Central memory CD8-positive, alpha-beta T cell (primary cell): ENCODE measurements at places on chromosomes 11 and 22.

DNA sequence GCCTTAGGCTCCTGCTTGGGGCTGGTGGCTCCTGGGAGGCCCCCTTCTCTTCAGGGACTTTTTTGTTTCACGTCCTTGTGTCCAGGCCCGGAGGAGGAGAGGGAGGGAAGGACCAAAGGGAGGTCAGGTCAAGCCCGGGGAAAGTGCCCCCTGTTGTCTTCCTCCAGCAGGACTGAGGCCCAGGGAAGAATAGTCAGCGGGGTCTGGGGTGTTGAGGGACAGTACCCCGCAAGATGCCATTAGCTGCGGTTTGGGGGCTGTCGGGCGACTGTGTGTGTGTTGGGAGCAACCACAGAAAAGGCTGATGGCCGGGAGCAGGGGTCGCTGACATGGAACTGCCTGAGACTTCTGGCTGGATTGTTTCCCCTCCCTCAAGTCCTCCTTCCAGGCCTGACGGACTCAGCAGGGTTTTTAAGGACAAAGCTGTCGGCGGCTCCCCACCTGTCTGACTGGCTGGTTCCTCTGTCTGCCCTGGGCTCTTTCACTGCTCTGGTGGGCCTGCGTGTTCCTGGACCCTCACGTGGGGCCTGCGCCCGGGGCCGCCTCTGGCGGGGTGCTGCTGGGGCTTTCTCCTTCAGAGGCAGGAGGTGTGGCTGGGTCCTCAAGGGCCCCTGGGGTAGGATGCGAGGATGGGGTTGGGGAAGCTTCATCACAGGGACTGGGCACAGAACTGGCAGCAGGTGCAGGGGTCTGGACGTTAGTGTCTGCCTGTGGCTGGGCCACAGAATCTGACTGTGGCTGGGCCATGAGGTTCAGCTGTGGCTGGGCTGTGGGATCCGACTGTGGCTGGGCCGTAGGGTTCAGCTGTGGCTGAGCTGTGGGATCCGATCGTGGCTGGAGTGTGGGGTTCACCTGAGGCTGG is 1.5 kb downstream of the GPR152 start:
- DNase-seq, result no peak

GRCh38 chr11:32033491-32033890 is 57.4 kb upstream of the RCN1 start:
- no peak for DNase-seq

DNA sequence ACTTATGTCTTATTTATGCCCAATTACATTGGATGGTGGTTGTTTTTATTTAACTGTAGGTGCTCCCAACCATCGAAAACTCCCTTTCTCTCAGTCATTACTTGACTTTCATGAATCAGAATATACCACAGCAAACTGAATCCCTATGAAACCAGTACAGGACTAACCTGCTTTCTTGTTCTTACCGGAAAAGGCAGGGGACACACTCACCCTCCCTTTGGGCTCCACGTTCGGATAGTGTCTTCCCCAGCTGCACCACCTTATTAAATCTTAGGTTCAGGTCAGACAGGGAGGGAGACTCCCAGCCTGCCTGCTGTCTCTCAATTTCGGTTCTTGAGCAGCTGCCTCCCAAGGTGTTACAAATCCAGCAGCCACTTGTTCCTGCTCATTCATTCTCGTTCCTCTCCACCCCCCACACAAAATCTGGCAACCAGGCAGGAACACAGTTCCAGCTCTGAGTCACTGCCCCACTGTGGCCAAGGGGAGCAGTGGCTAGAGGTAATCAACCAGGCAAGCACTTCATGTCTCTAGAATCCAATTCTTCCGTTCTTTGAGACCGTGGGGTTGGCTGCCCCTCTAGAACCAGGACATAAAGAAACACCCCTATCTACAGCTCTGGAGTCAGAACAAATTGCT is 133.0 kb downstream of the PLEKHA7 start:
- DNase-seq, result no peak

- no peak for DNase-seq
These were observed 54.7 kb upstream of the SLC6A5 start for GRCh38 chr11:20544603-20545237.

- DNase-seq, result no peak
These were observed 680.9 kb upstream of the ANO5 start for GRCh38 chr11:21511835-21512440.

GRCh38 chr22:44368611-44369292 is 56.0 kb upstream of the SHISAL1 start:
- no peak for DNase-seq

DNA sequence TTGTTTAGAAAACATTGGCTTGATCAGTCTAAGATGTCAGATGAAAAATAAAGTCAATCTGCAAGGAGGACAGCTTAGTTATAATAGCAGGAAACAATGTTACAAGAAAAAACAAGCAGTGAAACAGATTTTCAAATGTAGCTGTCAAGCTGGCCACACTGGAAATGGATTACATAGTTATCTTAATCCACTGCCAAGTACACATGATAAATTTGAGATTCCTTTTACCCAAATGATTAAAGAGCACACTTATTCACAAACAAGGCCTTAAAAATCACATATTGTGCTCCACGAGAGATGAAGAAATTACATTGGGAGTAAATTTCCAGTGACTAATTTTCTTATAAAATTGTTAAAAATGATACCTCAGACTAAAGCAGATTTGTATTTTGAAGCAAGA is 17.5 kb upstream of the ESAM start:
- no peak for DNase-seq

DNA sequence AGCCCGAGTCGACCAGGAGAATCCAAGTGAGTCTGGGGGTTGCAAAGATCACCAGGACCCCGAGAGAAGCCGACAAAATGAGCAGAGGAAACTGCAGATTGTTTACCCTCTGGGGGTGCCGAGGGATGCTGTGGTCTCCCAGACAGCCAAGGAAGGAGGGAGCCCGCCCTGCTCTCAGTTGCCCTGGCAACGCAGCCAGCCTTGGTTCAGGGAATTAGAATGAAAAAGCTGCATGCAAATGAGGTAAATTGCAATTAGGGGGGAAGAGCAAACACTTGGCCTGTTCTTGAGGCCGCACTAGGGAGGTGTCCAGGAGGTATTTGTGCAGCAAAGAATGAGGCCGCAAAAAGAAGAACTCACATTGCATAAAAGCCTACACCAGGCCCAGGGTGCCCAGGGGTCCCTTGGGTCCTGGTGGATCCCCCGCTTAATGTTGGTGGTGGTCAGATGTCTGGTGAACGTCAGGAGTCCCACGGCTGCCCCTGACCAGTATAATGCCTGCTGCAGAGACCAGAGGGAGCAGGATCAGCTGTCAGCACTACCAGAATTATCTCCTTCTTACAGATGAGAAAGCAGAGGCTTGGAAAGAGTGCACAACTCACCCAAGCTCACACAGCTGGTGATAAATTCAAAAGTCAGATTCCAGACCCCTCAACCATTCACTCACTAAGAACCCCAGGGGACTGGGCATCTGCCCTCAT is 40.3 kb upstream of the ATXN10 start:
- no peak for DNase-seq

DNA sequence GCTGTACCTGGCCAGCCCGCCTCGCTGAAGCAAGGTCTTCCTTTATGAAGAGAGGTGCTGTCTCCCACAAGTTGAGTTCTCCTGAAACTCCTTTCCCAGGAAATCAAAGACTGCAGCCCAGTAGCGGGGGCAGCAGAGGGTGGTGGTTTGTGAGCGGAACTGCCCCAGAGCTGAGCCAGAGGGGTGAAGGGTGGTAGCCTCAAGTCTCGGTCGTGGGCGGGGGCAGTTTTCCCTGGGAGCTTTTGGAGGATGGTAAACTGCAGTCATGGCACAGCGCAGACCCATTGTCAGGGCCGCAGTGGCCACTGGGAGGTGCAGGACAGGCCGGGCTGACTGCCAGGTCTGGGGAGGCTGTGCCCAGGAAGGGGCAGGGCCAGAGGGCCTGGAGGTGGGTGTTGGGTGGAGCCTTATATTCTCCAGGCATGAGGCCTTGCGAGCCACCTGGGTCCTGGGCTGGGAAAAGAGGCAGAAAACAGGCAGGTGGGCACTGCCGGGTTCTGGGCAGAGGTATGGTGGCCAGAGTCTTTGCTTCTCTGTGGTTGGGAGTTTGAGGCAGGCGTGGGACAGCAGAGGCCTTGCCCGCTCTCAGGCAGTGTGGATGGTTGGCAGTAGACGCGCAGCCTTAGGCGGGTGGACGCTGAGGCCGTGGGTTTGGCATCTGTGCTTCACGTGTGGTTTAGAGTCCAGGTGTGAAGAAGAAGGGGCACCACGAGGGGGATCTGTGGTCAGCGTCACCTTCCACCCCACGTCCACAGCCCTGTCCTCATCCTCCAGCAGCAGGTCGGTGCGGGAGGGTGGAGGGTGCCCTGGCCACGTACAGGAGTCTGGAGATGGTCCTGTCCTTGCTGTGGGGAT is 1176.4 kb downstream of the BRD1 start:
- no peak for DNase-seq

- DNase-seq, result no peak
These were observed 542.9 kb downstream of the MN1 start for GRCh38 chr22:27258616-27259172.

GRCh38 chr22:41178425-41178975 is 26.6 kb upstream of the L3MBTL2 start:
- DNase-seq, result no peak

DNA sequence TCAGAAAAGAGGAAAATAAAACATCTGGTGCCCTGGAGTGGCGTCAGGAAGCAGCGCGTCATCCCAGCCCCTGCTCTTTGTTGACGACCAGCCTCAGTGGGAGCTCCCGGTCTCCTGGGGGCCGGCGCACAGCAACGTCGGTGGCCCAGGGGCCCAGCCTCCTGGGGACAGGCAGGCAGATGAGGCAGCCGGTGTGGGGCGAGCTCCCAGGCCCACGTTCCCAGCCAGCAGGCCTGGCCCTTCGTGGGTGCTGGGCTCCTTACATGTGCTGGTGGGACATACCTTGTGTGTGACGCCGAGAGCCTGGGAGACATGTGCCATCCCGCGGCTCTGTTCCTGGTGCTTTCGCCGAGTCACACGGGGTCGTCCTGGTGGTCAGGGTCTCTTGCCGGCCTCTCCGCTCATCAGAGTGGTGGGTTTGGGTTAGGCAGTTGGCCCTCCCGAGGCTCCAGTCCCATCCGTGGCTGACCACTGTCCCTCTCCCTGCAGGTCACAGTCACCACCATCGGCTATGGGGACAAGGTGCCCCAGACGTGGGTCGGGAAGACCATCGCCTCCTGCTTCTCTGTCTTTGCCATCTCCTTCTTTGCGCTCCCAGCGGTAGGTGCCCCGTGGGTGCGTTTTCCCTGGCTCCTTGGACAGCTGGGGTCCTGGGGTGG is 116.7 kb downstream of the KCNQ1OT1 start:
- no peak for DNase-seq
